GM20000 (cell line): ENCODE measurements at places on chromosomes 6 and 20.
A peak's percentile ranks its signal among the peaks of the same experiment; 100 is the strongest.

DNA sequence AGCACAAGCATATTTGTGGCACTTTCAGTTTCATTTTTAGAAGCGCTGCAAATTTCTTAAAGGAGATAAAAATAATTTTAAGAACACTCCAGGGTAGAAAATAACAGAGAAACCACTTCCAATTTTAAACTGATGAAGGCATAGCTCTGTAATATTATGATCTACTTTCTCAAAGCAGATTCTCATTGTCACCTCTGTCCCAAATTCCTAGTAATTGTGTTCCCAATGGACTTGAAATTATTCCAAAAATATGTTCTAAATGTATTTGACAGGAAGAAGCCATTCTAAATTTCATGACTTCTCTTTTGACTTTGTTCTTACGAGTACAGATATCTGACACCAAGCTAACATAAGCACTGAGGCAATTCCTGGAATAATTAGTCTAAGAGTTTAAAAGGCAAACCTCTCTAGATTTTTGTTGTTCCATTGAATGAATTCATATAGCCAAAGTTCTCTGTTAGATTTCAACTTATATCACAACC is 140.2 kb upstream of the CARMIL1 start:
- DNase-seq: peak; percentile 63

DNA sequence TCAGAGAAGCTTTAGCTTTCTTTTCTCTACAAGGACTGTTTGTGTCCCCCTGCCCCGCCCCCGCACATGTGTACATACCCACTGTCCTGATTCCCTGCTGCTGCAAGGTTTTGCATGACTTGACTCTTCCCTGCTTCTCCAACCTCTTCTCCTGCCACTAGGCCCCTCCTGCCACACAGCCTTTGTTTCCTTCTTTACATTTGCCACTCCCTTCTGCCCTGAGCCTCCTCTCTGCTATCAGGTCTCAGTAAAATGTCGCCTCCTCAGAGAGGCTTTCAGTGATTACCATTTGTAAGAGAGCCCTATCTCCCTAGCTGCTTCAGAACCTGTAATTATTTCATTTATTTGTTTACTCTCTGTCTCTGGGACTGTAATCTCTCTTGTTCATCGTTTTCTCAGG is 56.4 kb upstream of the VSTM2L start:
- no peak for DNase-seq

DNA sequence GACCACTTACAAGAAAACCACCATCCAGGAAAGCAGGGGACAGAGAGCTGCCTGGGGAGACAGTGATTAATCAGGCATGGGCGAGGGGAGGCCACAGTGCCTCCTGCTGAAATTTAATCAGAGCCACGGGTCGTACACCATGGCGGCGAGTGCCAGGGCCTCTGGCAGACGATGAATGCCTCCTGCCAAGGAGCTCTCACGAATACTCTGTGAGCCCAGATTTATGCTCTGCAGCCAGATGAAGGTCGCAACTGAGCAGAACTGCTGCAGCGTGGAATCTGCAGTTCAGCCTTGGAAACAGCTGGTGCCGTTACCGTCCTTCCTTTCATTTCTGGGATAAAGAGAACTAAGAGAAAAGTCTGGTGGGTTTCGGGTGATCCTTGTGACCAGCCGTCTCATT is 85.6 kb downstream of the BFSP1 start:
- DNase-seq: no peak

GRCh38 chr6:43788301-43788700 is 18.3 kb downstream of the VEGFA start:
- no peak for DNase-seq

GRCh38 chr6:11008821-11009220 is 35.3 kb downstream of the ELOVL2 start:
- no peak for DNase-seq

DNA sequence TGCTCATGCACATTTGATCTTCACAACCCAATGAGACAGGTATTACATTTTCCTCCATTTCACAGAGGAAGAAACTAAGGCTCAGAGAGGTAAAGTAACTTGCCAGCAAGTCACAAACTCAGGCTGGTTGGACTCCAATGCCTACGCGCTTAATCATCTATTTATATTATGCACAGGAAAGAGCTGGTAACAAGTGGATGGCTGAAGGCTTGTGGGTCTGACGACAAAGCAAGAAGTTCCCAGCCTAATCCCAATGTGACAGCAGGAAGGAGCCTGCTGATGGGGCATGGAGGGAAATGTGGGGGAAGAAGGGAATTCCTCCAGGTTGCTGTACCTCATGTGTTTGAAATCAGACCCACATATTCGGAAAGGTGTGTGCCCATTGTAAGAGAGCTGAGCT is 3.9 kb downstream of the CDH22 start:
- no peak for DNase-seq
